ENCODE measurements at places on chromosomes 4 and X. TPM values are rescaled to one million over a fixed set of nuclear protein-coding genes. Genes with fewer than 3 reads are reported as not detected.

Gene MAEA
- total RNA-seq, result 31.4 TPM

Gene SLITRK2
- total RNA-seq, result 3.7 TPM

Gene ZCCHC18
- total RNA-seq, result 10.2 TPM

Gene MAOB
- 4.9 TPM for total RNA-seq

Gene TMEM47
- total RNA-seq, result 42.4 TPM

Gene SLC34A2
- under 0.01 TPM for total RNA-seq

Gene MAGEB1
- total RNA-seq, result not detected

Gene ACE2
- total RNA-seq, result under 0.01 TPM

Gene P2RY10
- total RNA-seq, result 1.2 TPM

Gene WFS1
- 3.7 TPM for total RNA-seq

Gene NDNF
- total RNA-seq, result 4.1 TPM

Gene TEX13B
- total RNA-seq, result not detected

Gene PDGFC
- total RNA-seq, result 33.4 TPM

Gene KCND1
- total RNA-seq, result 0.41 TPM

Gene PFKFB1
- total RNA-seq, result 0.41 TPM

Gene SLC9A7
- 30.6 TPM for total RNA-seq

Gene SLC2A9
- total RNA-seq, result 2.9 TPM

Gene NLGN4X
- total RNA-seq, result 40.8 TPM

Gene TEX13D
- not detected for total RNA-seq

Gene SAGE1
- total RNA-seq, result not detected

Gene CLGN
- 4.5 TPM for total RNA-seq

Gene PPP1R2C
- not detected for total RNA-seq

Gene GPR173
- total RNA-seq, result 21.2 TPM

Gene IL3RA
- total RNA-seq, result 1.2 TPM

Gene TIMM8A
- total RNA-seq, result 4.9 TPM

Gene SPON2
- total RNA-seq, result 6.1 TPM

Gene KIF4A
- total RNA-seq, result 2.9 TPM

Gene FBXO8
- 24.1 TPM for total RNA-seq

Gene GLUD2
- total RNA-seq, result 1.2 TPM

Gene PAGE2
- not detected for total RNA-seq

Gene HS3ST1
- 6.9 TPM for total RNA-seq

Gene CXorf49
- not detected for total RNA-seq

Gene PLS3
- total RNA-seq, result 76.2 TPM

Gene ADGRL3
- total RNA-seq, result 302 TPM

Gene FRMPD4
- total RNA-seq, result 26.5 TPM

Gene RTL9
- total RNA-seq, result under 0.01 TPM

Gene PDCL2
- total RNA-seq, result not detected

Gene SOWAHB
- total RNA-seq, result 2.9 TPM

Gene CORIN
- total RNA-seq, result 0.82 TPM

Gene S100P
- 0.41 TPM for total RNA-seq

All from frontal cortex (tissue), 4 donors.